ENCODE measurements at places on chromosomes 1 and 21. TPM values are rescaled to one million over a fixed set of nuclear protein-coding genes. Genes with fewer than 3 reads are reported as not detected.

SYPL2 gene
- total RNA-seq = not detected

DNAJC8 gene
- 101 TPM for total RNA-seq

ACTL8 gene
- total RNA-seq = not detected

CR1L gene
- total RNA-seq = not detected

MROH9 gene
- total RNA-seq = not detected

NES gene
- 269 TPM for total RNA-seq

TRNP1 gene
- 10.3 TPM for total RNA-seq

HCRTR1 gene
- 1.4 TPM for total RNA-seq

DNA sequence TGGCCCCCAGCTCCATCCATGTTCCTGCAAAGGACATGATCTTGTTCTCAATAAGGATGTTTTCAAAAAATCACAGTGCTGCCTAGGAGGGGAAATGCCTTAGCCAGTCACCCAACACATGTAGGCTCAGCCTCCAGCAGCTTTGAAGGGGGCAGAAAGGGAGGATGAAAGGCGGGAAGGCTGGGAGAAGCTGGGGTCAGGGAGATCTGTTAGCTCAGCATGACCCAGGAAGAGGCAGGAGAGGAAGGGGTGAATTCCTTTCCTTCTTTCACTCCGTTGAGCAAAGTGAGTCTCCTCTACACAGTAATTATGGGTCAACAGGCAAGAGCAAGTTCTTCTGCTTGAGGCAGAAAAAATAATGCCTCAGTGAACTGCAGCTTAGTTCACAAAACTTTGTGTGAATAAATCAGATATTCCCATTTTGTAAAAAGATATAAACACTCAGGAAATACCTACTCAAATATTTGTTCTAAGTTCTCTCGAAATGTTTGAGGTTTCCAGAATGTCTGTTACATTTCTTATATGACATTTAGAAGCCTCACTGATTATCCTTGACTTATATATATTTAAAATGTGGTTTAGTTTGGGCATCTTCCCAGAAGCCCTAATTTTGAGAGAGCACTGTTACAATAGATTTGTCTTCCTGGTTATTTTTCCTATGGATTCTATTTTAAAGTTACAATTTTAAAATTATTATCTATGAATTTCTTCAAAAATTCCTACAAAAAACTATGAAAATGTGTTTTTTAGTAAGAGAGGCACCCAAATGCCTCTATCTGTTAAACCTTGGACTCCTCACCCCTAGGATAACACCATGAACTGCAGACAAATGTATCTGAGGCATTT, 116.8 kb downstream of the KCNJ6 start:
- no peak for DNase-seq

DNA sequence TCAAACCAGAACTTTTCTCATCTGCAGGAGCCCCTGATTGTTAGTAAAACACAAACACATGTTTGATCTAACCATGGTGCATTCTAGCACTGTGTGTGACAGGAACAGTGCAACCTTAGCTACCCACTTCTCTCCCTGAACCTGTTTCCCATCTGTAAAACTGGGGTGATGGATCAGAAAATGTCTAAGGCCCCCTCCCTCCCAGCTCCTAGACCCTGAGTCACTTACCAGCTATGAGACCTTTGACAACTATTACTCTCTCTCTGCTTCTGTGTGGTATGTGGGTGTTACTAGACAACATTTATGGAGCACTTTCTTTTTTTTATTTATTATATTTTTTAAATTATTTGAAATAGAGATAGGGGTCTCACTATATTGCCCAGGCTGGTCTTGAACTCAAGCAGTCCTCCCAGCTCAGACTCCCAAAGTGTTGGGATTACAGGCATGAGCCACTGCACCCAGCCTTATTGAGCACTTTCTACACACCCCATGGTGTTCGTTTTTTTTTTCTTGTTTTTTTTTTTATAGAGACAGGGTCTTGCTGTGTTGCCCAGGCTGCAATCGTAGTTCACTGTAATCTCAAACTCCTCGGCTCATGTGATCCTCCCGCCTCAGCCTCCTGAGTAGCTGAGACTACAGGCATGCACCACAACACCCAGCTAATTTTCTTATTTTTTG, 2.6 kb downstream of the INPP5B start:
- no peak for DNase-seq

DNA sequence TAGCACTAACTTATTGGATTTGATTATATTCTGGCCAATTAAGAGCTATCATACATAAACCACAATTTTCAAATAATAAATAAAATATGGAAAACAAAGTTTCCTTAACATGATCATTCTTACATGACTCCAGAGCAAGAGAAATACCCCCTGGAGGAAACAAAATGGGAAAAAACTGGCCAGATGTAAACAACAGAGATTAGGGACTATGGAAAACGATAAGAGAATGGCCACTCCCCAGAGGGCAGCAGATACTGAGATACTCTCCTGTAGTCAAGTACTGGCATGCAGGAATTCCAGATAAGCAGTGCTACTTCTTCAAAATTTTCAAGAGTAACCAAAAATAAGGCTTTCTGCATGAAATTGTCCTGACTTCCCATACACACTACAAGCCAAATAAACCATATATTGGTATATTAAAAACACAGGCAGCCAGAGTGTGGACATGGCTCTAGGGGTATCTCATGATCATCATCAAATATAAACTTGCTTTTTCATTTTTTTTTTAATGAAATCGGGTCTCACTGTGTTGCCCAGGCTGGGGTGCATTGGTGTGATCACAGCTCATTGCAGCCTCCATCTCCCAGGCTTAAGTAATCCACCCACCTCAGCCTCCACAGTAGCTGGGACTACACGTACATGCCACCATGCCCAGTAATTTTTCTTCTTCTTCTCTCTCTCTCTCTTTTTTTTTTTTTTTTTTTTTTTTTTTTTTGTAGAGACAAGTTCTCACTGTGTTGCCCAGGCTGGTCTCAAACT, 118.5 kb downstream of the EIF4G3 start:
- no peak for DNase-seq

DNA sequence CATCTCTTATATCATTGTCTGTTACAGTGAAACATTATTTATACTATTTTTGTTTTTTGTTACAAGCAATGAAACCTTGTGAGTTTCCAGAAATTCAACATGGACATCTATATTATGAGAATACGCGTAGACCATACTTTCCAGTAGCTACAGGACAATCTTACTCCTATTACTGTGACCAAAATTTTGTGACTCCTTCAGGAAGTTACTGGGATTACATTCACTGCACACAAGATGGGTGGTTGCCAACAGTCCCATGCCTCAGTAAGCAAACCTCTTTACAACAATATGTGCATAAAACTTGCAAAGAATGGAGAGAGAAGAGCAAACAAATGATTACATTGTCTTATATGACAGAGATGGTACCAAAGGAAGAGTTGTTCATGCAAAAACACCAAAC, 22.4 kb downstream of the CFHR4 start:
- no peak for DNase-seq

DNA sequence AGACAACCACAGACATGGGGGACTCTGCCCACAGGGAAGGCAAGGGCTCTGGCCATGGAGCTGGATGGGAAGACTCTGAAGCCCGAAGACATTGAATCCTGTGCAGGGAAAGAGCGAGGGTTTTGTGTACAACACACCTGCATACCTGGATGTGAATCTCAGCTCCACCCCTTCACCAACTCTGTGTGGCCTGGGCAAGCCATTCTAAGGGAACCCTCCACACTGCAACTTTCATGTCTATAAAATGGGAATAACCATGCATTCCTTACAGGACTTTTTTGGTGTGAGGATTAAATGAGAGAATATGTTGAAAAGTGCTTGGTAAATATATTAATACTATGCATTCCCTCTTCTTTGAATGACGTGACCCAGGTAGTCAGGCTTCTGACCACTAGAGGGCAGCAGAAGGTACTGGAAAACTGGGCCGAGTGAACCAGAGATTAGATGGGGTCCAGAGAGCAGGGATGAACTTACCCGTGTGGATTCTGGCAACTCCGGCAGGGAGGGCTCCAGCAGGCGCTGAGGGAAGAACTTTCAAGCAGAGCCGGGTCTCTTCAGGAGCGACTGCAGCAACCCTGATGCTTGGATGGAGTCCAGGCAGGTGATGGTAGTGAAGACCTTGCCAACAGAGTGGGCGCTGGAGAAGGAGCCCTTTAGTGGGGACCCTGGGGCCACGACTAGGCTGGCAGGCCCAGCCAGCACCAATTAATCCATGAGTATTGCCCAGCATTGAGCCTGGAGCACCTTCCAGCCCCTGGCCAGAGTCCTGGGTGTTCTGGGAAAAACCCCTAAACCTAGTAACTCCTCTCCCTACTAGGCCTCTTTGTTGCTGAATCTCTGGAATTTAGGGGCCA, 834 bp upstream of the ELF3 start:
- DNase-seq = peak; percentile 60

DNA sequence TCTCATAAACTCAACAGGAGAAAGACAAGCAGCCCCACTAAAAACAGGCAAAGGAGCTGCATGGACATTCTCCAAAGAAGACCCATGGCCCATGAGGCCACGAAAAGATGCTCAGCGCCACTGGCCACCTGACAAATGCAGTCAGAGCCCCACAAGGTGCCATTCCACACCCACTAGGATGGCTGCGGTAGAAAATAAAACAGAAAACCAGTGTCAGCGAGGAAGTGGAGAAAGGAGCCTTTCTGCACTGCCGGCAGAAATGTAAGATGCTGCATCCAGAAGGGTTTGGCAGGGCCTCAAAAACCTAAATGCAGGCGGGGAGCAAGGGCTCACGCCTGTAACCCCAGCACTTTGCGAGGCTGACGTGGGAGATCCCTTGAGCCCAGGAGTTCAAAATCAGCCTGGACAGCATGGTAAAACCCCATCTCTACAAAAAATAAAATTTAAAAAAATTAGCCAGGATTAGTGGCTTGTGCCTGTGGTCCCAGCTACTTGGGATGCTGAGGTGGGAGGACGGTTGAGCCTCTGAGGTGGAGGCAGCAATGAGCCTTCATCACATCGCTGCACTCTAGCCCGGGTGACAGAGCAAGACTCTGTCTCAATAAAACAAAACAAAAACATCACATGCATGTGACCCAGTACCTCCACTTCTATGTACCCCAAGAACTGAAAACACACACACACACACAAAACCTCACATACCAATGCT, 4.2 kb downstream of the WNT9A start:
- no peak for DNase-seq

DNA sequence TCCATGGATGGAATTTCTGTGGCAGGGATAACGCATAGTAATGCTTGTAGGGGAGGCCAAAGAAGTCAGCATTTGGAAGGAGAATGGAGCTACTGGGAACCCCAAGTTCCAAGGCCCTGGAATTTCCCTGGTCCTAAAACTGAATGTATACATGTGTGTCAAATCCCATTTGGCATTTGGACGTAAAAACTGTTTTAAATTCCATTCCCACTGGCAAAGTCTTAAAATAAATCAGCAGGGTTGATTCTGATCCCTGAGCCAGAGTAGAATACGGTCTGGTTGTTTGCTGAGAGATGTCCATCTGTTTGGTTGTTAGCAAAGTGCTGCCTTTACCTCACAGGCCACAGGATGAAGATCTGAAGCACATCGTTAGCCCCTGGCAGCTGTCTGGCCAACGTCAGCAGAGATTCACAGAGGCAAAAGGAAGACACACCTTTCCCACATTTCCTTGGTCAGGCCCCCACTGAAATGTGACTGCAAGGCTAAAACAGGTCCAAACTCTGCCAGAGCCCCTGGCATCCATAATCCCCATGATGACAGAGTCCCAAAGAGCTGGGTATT, 62.2 kb downstream of the GORAB start:
- no peak for DNase-seq

GRCh38 chr1:40004857-40005256, 35.7 kb upstream of the CAP1 start:
- DNase-seq = no peak

- DNase-seq = no peak
Measured at GRCh38 chr1:225485226-225485625, 57.4 kb upstream of the LBR start.

DNA sequence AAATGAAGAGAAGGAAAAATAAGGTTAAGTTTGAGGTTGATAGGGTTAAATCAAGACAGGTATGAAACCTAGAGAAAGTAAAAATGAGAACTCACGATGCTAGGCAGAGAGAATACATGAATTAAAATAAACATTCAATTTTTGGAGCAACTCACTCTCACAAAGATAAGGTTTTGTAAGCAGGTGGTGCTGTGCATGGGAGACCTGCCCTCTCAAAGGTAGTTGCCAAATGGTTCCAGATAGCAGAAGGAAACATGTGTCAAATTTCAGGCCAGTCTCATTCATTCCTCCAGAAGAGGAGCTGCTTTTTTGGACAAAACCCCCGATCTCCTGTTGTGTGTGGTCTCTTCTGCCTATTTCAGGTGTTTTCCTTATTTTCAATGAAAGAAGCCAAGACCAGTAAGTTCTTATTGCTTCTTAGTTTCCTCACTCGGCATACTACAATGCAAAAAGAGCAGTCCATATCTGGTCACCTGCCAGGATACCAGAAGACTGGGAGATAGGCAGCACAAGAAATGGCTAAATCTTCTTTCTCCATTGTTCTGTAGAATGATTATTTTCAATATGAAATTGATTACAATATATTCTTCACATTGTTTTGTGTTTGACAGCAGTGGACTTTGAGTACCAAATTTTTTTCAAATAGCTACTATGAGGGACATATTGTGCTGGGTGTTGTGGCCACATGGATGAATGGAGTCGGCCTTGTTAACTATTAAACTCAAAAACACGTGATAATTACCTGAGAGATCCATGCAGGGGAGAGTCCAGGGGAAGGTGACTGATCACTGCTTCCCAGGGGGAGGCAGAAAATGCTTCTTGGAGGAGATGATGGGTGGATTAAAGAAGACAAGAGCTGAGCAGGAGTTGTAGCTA, 3.6 kb downstream of the CR1L start:
- DNase-seq = no peak

DNA sequence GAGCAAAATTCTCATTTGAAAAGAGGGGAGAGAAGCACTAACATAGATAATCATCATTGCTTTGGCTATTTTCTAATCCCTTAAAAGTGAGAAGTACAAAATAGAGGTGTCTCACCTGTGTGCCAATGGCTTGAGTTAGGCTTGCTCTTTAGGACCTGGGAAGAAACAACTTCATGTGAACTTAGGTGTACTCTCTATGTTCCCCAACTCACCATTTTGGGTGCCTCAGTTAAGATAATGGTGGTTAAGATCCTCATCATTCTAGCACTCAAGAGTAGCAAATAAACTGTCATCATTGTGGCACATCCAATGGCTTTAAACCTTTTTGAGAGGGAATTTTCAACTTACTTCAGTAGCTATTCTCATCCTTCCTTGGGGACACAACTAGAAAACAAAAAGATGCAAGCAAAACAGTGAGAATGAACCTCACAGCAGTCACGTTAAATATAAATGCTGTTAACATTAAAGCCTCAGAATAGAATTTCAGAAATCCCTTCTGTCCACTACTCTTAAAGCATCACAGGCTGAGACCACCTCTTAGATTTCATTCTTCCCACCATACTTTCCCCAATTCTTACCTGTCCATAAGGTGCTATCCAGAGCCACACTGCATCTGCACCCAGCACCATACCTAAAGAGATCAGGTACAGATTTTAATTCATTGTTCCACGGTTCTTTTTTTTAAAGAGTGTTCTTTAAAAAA, 1.2 kb downstream of the GAS5 start:
- DNase-seq = no peak
